HEK293T (cell line): ENCODE measurements at places on chromosomes 3 and 15.

DNA sequence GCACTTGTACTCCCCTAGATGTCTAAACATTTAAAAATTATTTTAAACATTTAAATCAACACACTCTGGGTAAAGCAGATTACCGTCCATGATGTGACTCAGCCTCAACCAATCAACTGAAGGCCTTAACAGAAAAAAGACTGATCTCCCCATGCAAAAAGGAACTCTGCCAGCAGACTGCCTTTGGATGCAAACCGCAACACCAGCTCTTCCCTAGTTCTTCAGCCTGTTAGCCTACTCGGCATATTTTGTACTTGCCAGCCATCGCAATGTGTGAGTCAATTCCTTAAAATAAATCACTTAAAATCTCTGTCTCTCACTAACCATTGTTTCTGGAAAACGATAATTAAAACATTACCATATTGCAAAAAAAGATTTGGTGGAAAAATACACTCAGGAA is 375.9 kb downstream of the RSL24D1 start:
- no peak for DNase-seq

GRCh38 chr15:29522373-29523276 is 253.0 kb upstream of the NSMCE3 start:
- DNase-seq = no peak

- DNase-seq = no peak
Observed at GRCh38 chr15:33168444-33168843, 26.1 kb downstream of the FMN1 start.

- no peak for DNase-seq
Observed at GRCh38 chr15:81907521-81907920, 138.3 kb downstream of the MEX3B start.

- no peak for DNase-seq
Observed at GRCh38 chr15:47746516-47746915, 29.2 kb downstream of the SEMA6D start.

- no peak for DNase-seq
Observed at GRCh38 chr15:62901087-62901486, 141.5 kb upstream of the TPM1 start.

- DNase-seq = no peak
Observed at GRCh38 chr3:32577581-32578556, 7.2 kb upstream of the DYNC1LI1 start.

- DNase-seq = no peak
Observed at GRCh38 chr3:124051636-124052035, 59.7 kb upstream of the ROPN1 start.

DNA sequence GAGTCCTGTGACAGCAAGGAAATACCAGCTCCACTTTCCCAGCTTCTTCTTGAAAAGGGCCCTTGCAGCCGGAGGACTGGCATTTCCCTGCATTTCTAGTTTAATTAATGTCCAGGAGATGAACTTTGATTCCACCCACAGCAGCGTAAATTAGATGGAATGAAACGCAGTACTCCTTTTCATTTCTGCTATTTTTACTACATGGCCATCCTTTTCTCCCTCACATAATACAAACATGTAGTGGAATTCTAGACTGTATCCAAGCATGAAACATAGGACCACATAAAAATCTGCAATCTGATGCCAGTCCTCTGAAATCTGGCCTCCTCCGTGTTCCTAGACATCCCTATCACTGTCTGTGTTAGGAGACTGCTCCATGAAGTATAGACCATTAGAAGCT is 403.2 kb downstream of the NR2F2 start:
- DNase-seq = no peak

- DNase-seq = no peak
Observed at GRCh38 chr15:72503147-72503546, 29.0 kb downstream of the ARIH1 start.

DNA sequence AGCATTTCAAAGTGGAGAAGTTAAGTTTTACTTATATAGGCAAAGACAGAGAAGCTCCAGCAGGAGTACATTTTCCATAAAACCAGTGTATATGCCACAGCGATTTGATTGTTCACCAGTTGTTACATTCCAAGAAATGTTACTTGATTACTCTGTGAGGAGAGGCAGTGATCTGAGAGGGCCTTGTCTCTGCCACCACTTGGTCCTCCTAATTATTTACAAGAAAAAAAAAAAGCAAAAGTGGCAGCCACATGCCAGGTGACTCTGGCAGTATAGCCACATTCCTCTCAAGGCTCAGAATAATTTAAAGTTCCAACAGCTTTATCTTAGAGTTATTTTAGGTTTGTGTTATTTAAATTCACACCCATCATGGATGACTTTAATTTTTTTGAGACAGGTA is 1077.8 kb downstream of the ZPLD1 start:
- no peak for DNase-seq

GRCh38 chr15:27119695-27120266 is 148.8 kb downstream of the GABRG3 start:
- no peak for DNase-seq

DNA sequence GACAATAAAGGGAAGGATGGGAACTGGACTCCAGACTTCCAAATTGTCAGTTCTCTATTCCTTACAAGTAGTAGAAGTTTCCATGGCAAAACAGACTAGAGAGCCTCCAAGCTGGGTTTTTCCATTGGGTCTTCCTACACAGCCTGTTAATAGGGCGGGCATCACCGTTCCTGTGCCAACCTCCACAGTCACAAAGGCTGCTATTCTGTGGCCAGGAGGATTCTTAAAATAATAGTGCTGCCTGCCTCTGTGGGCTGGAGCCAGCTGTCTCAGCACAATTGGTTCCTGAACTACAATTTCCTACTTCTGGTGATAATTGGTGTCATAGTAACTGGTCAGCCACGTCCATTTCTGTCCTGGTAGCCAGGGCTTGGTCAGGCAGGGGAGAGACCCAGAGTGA is 38.6 kb downstream of the LYZL4 start:
- no peak for DNase-seq

DNA sequence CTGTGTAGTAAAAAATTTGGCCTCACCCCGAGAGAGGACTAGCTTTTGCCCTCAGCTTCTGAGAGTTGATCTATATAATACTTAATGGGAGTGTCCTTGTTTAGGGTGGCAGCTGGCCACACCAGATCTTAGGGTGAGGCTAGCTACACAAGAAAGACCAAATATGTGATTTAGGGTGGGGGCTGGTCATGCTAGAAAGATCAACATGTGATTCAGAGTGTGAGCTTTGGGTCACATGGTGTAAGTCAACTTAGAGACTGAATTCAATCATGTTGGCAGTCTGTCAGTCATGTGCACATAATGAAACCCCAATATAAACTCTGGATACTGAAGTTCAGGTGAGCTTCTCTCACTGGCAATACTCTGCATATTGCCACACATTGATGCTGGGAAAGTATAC is 120.7 kb upstream of the DAZL start:
- no peak for DNase-seq

DNA sequence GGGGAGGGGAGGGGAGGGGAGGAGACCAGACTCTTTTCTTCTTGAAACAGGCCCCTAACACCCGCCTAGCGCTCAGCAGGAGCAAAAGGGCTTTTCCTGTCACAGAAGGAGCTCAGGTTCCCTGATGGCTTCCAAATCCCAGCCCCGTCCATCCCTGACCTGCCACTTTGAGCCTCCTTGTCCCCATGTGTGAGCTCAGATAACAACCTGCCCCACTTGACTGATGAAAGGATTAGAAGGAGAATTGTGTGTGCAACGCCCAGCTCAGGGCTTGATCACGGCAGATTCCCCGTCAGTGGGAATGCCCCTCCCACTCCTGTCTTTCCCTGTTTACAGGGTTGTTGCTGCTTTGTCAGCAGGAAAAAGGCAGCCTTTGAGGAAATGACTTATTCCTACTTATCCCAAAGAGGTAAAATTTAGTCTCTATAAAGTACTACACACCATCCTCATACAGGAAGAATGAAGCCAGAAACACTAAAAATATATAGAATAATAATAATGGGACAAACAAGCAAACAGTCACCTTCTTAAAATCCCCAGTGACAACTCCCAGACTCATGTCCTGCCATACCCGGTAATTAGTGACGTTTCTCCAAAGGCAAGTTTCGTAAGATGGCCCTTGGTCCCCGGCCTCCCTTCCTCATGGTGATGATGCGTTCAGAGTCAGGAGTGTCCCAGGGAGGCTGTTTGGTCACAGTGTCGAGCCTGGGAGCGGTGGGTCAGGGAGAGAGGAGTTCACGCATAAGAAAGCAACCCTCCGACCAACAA is 6.1 kb upstream of the LRRC15 start:
- no peak for DNase-seq

GRCh38 chr3:185959609-185960521 is 22.1 kb upstream of the TRA2B start:
- DNase-seq = no peak

DNA sequence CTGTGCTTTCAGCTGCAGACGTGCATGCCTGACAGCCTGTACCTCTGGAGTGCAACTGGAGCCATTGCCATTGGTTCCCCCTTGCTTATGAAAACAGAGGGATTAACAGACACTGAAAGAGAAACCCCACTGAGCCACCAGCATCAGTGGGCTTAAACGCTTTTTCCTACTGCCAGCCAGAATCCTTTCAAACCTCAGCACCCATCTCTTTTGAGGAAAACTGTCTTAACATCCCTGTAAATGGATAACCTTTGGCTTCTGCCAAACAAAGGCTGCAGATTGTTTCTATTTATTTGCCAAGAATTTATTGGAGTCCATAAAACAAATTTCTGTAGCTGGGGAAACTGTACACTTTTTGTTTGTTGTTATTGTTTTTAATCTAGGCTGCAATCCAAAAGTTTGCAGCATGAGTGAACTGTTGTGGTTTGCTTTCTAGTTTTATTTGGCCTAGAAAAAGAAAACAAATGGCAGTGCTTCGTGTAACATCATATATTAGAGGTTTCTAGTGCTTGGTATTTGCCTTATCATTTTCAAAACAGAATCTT is 369.2 kb upstream of the IL12A start:
- peak; percentile 50 for DNase-seq

GRCh38 chr3:49554633-49555265 is 472 bp downstream of the BSN start:
- DNase-seq = no peak

GRCh38 chr3:13617981-13618380 is 69.1 kb downstream of the FBLN2 start:
- no peak for DNase-seq

DNA sequence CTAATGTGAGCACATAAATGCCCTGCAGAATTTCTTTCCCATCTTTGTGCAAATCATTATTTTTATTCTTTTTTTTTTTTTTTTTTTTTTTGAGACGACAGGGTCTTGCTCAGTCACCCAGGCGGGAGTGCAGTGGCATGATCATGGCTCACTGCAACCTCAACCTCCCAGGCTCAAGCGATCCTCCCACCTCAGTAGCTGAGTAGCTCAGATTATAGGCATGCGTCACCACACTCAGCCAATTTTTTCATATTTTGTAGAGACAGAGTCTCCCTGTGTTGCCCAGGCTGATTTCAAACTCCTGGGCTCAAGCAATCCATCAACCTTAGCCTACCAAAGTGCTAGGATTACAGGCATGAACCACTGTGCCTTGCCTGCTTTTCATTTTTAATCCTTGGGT is 22.9 kb downstream of the DAG1 start:
- no peak for DNase-seq

GRCh38 chr15:90814191-90814821 is 54.1 kb upstream of the FURIN start:
- no peak for DNase-seq

DNA sequence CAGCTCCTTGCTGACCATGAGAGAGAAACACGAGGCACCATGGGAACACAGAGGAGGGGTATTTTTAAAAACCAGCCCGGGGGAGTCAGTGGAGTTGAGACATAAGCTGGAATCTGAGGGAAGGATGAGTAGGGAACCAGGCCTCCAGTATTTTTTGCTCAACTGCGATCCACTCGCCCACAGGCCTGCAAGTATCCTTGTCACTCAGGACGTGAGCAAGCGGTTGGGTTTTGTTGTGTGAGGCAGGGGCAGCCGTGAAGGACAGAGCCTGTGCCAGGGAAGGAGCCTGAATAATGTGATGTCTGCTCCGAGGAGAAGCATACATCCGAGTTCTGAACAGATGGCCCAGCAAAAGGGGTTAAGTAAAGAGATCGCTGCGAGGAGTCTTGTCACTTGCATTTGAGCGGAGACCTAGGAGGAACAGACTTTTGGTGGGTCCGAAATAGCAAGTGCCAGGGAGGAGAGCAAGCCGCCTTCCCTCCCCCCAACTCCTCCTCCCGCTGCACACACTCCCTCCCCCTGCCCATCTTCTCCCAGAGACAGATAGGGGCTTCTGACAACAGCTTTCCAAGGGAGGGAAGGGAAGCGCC is 20.4 kb upstream of the NTRK3 start:
- DNase-seq = no peak

- DNase-seq = no peak
Observed at GRCh38 chr3:11128682-11129632, 25.3 kb upstream of the HRH1 start.

DNA sequence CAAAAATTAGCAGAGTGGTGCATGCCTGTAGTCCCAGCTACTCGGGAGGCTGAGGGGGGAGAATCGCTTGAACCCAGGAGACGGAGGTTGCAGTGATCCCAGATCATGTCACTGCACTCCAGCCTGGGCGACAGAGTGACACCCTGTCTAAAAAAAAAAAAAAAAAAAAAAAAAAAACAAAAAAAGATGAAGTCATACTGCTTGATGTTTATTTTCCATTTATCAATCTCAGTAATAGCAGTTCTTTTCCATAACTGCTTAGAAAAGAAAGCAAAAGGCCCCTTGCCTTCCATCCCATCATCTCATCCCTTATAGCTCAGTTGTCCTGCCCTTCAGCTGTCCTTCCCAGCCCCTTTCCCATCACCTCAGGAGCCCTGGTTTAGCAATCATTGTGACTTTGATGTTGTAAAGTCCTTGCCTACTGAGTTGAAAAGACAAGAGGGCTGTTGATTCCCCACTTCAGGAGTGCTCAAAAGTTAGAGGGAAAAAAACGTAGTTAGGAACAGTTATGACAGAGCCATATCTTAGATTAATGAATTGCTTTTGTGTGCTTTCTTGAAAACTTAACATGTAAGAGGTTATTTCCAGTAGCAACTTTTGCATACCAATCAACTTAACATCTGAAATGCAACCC is 18.0 kb upstream of the THRB start:
- DNase-seq = no peak

GRCh38 chr3:149801195-149801594 is 8.8 kb upstream of the ANKUB1 start:
- no peak for DNase-seq

DNA sequence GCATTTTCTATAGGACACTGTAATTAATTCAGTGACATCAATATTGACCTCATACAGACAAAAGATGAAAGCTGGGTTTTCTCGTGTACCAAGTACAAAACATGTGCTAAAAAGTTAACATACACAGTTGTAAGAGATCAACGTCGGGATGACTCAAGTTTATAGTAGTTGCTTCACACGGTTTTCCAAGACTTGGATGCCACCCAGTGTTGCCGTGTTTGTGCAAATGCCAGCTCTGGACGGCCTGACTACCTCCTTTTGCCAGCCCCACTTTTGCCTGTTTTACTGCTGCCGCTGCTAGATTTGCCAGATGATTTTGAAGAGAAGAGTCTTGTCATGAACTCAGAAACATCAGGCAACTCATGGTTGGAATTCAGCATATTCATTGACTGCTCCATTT is 17.6 kb downstream of the EMC7 start:
- no peak for DNase-seq

- no peak for DNase-seq
Observed at GRCh38 chr3:156820692-156821080, 5.5 kb upstream of the LEKR1 start.

GRCh38 chr15:33724321-33725036 is 243.8 kb upstream of the CHRM5 start:
- no peak for DNase-seq

- no peak for DNase-seq
Observed at GRCh38 chr3:84165328-84165727, 793.5 kb upstream of the CADM2 start.

GRCh38 chr15:101127506-101128076 is 124.3 kb downstream of the CHSY1 start:
- DNase-seq = peak; percentile 51
